ENCODE measurements at places on chromosomes 11 and 22. TPM values are rescaled to one million over a fixed set of nuclear protein-coding genes. Genes with fewer than 3 reads are reported as not detected.

GRCh38 chr11:64035576-64035975 lies at the start of gene FLRT1:
FLRT1 (plus strand) TSS chr11:64035931; CDS start chr11:64116268, 80,337 bp downstream.
- peak within 1 kb of the TSS; percentile 71 for H3K4me3 ChIP-seq
- no peak within 1 kb of the TSS for H3K27ac ChIP-seq
- H3K27me3 ChIP-seq: peaks cover 14% of the 10 kb centered on the region
- H3K36me3 ChIP-seq: no peaks in the 10 kb centered on the region
- H3K4me1 ChIP-seq: peaks cover 13% of the 10 kb centered on the region

DNA sequence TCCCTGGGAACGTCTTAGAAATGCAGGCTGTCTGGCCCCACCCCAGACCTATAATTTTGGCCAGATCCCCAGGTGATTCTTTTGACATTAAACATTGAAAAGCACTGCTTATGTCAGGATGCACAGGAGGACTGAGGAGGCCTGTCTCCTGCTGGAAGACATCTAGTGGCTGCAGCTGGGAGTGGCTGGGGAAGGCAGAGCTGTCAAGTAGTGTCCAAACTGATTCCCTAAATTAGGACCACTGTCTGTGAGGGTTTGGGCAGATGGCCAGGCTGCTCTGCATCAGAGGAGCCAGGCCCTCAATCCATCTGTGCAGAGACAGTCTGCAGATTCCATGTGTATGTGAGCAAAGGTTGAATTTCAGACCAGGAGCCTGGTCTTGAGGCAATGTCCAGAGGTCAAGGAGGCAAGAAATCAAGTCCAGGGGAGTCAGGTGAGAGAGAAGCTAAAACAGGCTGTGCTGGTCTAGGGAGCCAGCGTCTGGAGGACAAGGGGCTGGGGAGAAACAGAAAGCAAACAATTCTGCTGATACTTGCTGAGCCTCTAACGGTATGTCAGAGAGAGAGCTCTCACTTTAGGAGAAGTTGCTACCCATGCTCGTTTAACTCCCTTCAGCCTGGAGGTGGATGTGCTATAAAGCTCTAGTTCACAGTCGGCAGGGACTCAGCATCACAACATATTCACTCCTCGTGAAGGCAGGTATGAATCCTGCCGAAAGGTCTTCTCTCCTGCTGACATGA lies 15.3 kb upstream of the SYTL2 start:
- H3K4me3 ChIP-seq: no peak overlapping the region
- H3K27ac ChIP-seq: peak overlapping the region; percentile 60
- no peak for DNase-seq
- no peaks in the 10 kb centered on the region for H3K27me3 ChIP-seq

- no peak overlapping the region for H3K4me3 ChIP-seq
- no peak overlapping the region for H3K27ac ChIP-seq
- H3K4me1 ChIP-seq: peaks cover 19% of the 10 kb centered on the region
- DNase-seq: peak; percentile 1
- no peaks in the 10 kb centered on the region for H3K27me3 ChIP-seq
Observed at GRCh38 chr22:47105085-47105484, 342.6 kb downstream of the TBC1D22A start.

DNA sequence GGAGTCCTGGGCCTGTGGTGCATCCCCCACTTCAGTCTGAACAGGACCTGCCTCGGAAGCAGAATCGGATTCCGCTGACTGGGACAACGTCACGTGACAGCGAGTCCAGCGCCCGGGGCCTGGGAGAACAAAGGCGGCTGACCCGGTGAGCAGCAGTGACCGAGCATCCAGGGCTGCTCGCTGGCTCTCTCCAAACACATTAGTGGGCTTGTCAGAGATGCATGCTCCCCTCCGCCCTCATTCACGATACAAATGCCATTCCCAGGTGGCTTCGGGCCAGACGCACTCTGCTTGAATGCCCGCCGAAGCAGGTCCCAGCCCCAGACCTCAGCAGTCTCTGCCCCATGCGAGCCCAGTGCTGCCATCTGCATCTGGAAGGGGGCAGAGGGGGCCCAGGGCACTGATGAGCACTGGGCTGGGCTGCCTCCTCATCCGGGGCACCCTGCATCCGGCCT lies 91.0 kb downstream of the WNT7B start:
- no peak overlapping the region for H3K27ac ChIP-seq
- H3K4me3 ChIP-seq: no peak overlapping the region
- DNase-seq: no peak

DNA sequence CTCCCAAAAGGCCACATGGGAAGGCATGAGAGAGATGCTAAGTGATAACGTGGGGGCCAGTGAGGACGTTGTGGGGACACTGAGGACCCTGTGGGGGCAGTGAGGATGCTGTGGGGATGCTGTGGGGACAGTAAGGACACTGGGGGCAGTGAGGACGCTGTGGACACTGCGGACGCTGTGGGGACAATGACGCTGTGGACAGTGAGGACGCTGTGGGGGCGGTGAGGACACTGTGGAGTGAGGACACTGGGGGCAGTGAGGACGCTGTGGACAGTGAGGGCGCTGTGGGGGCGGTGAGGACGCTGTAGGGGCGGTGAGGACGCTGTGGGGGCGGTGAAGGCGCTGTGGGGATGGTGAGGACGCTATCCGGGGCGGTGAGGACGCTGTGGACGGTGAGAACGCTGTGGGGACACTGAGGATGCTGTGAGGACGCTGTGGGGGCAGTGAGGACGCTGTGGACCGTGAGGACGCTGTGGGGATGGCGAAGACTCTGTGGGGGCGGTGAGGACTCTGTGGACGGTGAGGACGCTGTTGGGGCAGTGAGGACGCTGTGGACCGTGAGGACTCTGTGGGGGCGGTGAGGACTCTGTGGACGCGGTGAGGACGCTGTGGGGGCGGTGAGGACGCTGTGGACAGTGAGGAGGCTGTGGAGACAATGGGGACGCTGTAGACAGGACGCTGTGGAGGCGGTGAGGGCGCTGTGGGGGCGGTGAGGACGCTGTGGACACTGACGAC lies 1.8 kb downstream of the GP1BB start:
- H3K36me3 ChIP-seq: peaks cover 20% of the 10 kb centered on the region
- H3K4me1 ChIP-seq: peaks cover 6% of the 10 kb centered on the region
- H3K27ac ChIP-seq: no peak overlapping the region
- no peaks in the 10 kb centered on the region for H3K27me3 ChIP-seq

- no peak overlapping the region for H3K27ac ChIP-seq
- DNase-seq: peak; percentile 56
- H3K27me3 ChIP-seq: no peaks in the 10 kb centered on the region
- no peak overlapping the region for H3K4me3 ChIP-seq
- no peaks in the 10 kb centered on the region for H3K4me1 ChIP-seq
Observed at GRCh38 chr22:47084226-47084625, 321.8 kb downstream of the TBC1D22A start.

GRCh38 chr11:44532809-44533208 lies 32.7 kb upstream of the CD82 start:
- no peaks in the 10 kb centered on the region for H3K36me3 ChIP-seq
- H3K27me3 ChIP-seq: peaks cover 26% of the 10 kb centered on the region
- H3K4me3 ChIP-seq: no peak overlapping the region
- no peak for DNase-seq

- no peak overlapping the region for H3K27ac ChIP-seq
- no peaks in the 10 kb centered on the region for H3K27me3 ChIP-seq
- no peak overlapping the region for H3K4me3 ChIP-seq
- peaks cover 22% of the 10 kb centered on the region for H3K36me3 ChIP-seq
Observed at GRCh38 chr22:45831394-45831793, 145.6 kb downstream of the WNT7B start.

DNA sequence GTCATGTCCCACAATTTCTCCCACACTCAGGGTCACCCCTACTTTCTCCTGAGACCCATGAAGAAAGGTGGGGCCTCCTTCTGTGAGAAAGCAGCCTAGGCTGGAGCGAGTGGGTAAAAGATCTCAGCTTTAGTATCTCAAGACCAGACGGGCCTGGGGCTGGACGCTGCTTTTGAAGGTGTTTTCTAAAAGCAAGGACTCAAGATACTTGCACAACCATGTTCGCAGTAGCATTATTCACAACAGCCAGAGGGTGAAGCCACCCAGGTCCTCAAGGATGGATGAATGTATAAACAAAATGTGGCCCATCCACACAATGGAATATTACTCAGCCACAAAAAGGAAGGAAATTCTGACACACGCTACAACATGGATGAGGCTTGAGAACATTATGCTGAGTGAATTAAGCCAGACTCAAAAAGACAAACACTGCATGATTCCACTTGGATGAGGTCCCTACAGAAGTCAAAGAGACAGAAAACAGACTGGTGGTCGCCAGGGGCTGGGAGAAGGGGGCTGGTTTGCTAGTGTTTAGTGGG lies 10.6 kb downstream of the SHANK2 start:
- H3K36me3 ChIP-seq: no peaks in the 10 kb centered on the region
- H3K27me3 ChIP-seq: peaks cover 25% of the 10 kb centered on the region
- peaks cover 13% of the 10 kb centered on the region for H3K4me1 ChIP-seq
- H3K4me3 ChIP-seq: no peak overlapping the region
- H3K27ac ChIP-seq: no peak overlapping the region

DNA sequence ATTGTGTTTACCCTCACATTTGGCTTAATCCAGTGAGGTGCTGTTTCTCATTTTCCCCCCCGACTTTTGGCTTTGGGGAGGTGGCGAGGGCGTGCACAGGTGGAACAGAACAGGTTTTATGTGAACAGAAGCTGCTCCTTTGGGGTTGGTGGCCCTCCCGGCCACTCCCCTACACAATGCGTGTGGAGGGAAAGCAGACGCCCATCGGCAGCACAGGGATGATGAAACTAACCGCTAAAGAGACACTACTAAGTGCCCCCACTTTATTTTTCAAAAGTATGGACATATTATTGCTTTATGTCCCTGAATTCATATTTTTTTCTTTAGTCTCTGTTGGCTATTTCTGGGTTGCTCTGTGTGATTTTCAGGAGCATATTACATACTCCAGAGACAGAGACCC lies 160.9 kb downstream of the ENTHD1 start:
- H3K27me3 ChIP-seq: peaks cover 42% of the 10 kb centered on the region
- H3K4me3 ChIP-seq: no peak overlapping the region
- no peak overlapping the region for H3K27ac ChIP-seq
- no peaks in the 10 kb centered on the region for H3K36me3 ChIP-seq

DNA sequence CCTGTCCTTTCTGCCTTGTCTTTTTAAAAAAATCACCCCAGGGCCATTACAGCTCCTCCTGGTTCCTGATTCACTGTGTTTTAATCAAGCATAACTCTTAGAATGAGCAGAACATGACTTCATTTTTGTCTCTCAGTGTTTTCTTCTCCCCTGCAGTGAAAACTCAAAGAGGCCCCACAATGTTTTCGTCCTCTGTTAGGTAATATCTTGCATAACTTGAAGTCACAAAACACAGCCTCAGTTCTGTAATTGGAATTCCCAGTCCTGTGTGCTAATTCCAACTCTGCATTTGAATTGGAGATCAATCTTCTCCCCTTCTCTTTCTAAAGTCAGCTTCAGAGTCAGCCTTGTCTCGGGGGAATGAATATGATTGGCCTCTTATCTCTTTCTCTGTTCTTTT lies 186.5 kb upstream of the NAV2 start:
- peaks cover 42% of the 10 kb centered on the region for H3K27me3 ChIP-seq
- H3K27ac ChIP-seq: no peak overlapping the region
- H3K36me3 ChIP-seq: no peaks in the 10 kb centered on the region
- H3K4me3 ChIP-seq: no peak overlapping the region
- H3K4me1 ChIP-seq: no peaks in the 10 kb centered on the region

GRCh38 chr11:3222003-3222855 lies 3.6 kb upstream of the MRGPRG start:
- no peak overlapping the region for H3K27ac ChIP-seq
- no peak overlapping the region for H3K4me3 ChIP-seq
- H3K27me3 ChIP-seq: peaks cover 25% of the 10 kb centered on the region
- H3K36me3 ChIP-seq: no peaks in the 10 kb centered on the region
- peak; percentile 84 for DNase-seq

GRCh38 chr22:37431366-37431765 lies 4.1 kb upstream of the ELFN2 start:
- peak overlapping the region; percentile 79 for H3K27ac ChIP-seq
- no peak for DNase-seq
- H3K36me3 ChIP-seq: peaks cover 2% of the 10 kb centered on the region
- peaks cover 41% of the 10 kb centered on the region for H3K4me1 ChIP-seq
- H3K27me3 ChIP-seq: peaks cover under 1% of the 10 kb centered on the region

DNA sequence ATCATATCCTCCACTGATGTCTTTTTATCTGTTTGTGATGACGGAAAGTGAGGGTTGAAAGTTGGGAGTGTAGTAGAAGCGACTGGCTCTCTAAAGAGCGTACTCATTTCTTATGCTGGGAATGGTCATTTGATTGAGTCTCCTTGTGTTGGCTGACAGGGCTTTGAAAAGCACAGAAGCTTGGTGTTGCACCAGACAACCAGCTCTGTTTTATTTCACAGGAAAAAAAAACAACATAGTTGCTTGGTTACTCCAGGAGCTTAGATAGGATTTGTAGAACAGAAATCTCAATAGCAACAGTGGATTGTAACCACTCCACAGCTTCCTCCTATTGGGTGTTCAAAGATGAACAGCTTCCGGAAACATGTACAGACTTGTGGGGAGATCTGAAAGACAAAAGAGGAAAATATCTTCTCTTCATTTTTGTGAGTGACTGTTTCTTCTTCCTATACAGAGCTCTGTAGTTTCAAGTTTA lies 2.7 kb downstream of the RBM14 start:
- H3K4me3 ChIP-seq: peak overlapping the region; percentile 94
- H3K27me3 ChIP-seq: no peaks in the 10 kb centered on the region
- peaks cover 45% of the 10 kb centered on the region for H3K4me1 ChIP-seq
- H3K27ac ChIP-seq: peak overlapping the region; percentile 99
- no peak for DNase-seq

- no peak overlapping the region for H3K27ac ChIP-seq
- no peaks in the 10 kb centered on the region for H3K36me3 ChIP-seq
- H3K4me1 ChIP-seq: peaks cover 7% of the 10 kb centered on the region
- peaks cover 10% of the 10 kb centered on the region for H3K27me3 ChIP-seq
- no peak overlapping the region for H3K4me3 ChIP-seq
- DNase-seq: no peak
Observed at GRCh38 chr11:7688238-7688826, 15.0 kb upstream of the CYB5R2 start.

DNA sequence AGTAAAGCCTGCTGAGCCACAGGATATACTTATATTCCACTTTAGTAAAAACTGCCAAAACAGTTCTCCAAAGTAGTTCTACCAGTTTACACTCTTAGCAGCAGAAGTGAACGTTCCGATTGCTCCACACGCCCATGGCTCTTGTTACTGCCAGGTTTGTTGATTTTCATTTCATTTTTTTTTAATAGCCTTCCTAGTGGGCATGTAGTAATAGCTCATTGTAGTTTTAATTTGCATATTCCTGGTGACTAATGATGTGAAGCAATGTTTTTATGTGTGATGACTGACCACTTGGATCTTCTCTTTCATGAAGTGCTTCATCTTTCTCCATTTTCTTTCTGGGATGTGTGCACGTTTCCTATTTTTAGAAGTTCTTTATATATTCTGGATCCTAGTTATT lies 4.8 kb upstream of the C11orf97 start:
- peaks cover 31% of the 10 kb centered on the region for H3K27me3 ChIP-seq
- H3K27ac ChIP-seq: no peak overlapping the region
- no peaks in the 10 kb centered on the region for H3K36me3 ChIP-seq
- H3K4me3 ChIP-seq: no peak overlapping the region
- DNase-seq: no peak
- H3K4me1 ChIP-seq: peaks cover 6% of the 10 kb centered on the region

- no peak overlapping the region for H3K27ac ChIP-seq
- no peaks in the 10 kb centered on the region for H3K4me1 ChIP-seq
- H3K36me3 ChIP-seq: peaks cover 8% of the 10 kb centered on the region
- H3K27me3 ChIP-seq: no peaks in the 10 kb centered on the region
- no peak overlapping the region for H3K4me3 ChIP-seq
Observed at GRCh38 chr22:17824457-17824856, 50.2 kb upstream of the BID start.

- DNase-seq: peak; percentile 21
- no peak overlapping the region for H3K4me3 ChIP-seq
- H3K27me3 ChIP-seq: no peaks in the 10 kb centered on the region
Observed at GRCh38 chr11:48093795-48094642, 113.7 kb downstream of the PTPRJ start.

MMP11 gene
- total RNA-seq: 76.5 TPM

PANX2 gene
- total RNA-seq: 1.6 TPM

OR51B5 gene
- total RNA-seq: not detected

MFRP gene
- total RNA-seq: not detected

PLAAT3 gene
- 19.0 TPM for total RNA-seq

BARX2 gene
- total RNA-seq: not detected
